ENCODE measurements at places on chromosomes 16 and 17.

- DNase-seq: no peak
These were observed 5.5 kb downstream of the TVP23A start for GRCh38 chr16:10813099-10813455.

GRCh38 chr16:50309527-50310307, 43.4 kb downstream of the ADCY7 start:
- no peak for DNase-seq

- DNase-seq: no peak
These were observed 43.4 kb downstream of the SPOP start for GRCh38 chr17:49634485-49634860.

DNA sequence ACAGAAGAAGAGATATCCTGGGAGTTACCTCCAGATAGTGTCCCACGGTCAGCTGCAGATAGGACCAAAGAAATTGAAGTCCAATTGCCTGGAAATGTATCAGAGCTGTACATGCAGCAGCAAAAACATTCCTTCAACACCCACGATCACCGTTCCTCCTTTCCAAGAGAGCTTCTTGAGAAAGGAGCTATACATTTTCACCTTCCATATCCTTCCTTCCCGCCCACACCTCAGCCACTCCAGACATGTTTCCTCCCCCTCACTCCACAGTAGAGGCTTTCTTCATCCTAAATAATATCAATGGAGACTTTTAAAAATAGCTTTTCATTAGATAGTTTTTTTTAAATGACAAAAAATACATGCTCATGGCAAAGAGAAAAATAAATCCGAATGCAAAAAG, 87.6 kb downstream of the HS3ST2 start:
- no peak for DNase-seq

DNA sequence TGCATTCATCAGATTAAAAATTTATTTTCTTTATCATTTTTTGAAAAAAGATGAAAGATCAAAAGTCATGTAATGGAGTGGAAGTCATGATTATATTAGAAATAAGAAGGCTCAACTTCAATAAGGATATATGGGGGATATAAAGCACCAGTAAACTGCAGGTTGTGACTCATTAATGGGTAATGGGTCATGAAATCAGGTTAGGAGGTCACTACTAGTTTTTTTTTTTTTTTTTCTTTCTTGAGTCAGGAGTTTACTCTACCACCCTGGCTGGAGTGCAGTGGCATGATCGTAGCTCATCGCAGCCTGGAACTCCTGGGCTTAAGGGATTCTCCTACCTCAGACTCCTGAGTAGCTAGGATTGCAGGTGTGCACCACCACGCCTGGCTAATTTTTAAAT, 14.3 kb downstream of the EFCAB13 start:
- DNase-seq: no peak

DNA sequence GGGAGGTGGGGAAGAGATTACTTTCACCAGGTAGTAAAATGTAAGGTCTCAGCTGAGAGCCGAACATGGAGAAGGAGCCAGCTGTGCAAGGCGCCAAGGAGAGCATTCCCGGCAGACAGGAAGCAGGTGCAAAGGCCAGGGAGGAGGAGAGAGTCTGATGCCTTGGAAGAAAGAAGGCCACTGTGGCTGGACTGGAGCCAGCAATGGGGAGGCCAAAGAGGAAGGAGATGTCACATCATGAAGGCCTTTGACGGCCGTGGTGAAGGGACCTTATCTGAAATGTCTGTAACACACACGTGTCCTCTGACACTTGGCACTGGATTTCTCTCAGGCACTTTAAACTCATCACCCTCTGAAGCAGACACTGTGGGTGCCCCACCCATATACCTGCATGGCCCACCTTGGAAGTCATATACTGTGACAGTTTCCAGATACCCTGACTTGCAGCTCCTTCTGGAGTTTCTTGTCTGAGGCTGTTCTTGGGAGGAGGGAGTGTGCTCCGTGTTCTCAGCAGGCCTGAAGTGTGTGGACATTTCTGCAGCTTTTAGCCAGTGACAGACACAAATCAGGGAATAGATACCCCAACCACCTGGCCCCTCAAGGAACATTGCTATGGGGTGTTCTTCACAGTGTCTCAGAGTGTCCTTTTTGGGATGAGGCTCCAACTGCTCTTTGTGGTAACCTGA, 1.9 kb upstream of the SLC5A2 start:
- no peak for DNase-seq

DNA sequence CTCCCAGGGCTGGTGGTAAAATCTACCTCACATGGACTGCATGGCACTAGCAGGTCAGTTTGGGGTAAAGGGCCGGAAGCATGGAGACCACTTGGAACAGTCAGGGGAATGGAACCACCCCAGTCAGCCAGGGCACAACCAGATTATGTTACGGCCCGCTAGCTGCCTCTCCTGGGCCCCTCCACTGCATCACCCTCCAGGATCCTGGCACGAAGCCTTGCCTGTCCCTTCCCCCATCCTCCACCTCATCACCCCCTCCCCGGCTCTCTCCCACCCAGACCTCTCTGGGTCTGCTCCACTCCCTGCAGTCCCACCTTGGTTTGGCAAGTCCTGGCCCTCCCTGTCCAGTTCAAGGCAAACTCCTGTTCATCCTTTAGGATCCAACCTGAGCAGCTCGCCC, 91.7 kb downstream of the CLEC16A start:
- no peak for DNase-seq
